ENCODE measurements at places on chromosomes 5 and 9.

- no peak for DNase-seq
Observed at GRCh38 chr5:861442-862366, 10.9 kb upstream of the ZDHHC11 start.

GRCh38 chr5:134526483-134527155 is 1.1 kb downstream of the JADE2 start:
- DNase-seq: no peak

DNA sequence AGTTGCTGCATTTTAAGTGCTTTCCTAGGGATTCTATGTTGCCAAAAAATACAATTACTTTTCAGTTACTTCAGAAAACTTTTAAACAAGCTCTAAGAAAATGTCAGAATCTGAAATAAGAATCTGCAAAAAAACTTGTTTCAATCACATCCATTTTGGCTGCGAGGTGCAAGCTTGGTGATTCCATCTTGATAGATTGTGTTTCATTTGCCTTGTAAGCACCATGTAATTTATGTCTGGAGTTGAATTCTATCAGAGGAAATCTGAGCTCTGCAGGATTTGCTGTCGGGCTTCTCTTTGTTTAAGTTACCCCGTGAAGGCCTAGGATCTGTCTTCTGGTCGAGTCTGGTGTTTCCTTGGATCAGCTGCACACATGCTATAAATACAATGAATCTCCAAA is 40.4 kb upstream of the MAN2A1 start:
- no peak for DNase-seq

DNA sequence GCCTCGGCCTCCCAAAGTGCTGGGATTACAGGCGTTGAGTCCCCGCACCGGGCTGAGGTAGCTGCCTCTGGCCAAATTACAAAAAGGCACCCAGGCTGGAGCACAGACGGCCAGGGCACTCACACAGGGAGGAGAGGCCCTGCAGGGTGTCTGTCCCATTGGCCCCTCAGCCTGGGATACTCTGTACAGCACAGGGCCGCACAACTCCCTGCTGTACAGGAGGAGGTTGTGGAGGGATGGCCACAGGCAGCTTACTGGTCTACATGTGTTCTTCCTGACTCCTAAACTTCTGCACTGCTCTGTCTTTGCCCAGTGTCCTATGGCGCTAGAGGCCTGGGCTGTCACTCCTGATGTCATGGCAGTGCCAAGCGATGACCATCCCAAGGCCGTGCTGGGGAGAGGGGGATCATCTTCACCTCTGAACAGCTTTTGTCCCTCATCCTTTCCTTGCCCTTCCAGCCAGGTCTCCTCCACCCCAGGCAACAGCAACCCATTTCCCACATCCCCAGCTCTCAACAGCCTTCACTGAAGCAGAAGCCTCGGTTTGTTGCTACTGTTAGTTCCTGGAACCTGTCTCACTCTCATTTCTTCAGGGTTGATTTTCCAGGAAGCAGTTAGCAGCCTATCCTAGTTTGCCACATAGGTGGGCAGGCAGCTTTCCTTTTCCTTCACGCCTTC is 1.8 kb upstream of the CNOT6 start:
- DNase-seq: no peak

DNA sequence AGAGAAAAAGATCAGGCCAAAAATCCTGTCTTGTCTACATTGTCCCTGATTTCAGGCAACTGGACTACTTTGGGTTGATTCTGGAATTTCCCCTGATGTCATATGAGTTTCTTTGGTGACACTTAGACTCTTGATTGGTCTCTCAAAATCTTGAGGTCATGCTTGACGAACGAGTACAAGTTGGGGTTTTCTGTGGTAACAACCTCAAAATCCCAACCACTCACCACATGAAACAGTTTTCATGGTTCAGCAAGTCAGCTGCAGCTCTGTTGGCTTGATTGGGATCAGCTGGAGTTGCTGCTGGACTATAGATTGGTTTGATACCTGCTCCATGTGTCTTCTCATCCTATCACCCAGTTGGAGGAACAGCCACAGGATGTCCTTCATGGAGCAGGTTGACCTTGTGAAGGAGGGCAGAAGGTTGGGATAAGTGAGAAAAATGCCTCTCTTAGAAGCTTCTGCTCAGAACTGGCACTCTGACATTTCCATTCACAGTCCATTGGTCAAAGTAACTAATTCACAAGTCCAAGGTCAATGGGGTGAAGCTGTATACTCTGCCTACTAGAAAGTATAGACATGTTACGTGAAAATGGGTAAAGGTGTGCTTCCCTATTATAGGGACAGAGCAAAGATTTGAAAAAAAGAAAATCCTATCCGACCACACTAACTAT is 284.5 kb downstream of the SH3GL2 start:
- DNase-seq: no peak

- DNase-seq: no peak
Observed at GRCh38 chr5:87313216-87313615, 45.5 kb downstream of the RASA1 start.

DNA sequence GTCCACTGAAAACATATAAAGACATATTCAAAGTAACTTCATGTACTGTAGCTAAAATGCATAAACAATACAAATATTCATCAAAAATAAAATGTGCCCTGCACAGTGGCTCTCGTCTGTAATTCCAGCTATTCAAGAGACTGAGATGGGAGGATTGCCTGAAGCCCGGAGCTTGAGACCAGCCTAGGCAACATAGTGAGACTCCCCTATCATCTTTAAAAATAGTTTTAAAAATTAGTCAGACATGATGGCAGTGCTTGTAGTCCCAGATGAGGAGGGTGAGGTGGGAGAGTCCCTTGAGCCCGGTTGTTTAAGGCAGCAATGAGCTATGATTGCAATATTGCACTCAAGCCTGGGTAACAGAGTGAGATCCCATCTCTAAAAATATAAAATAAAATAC is 534.1 kb downstream of the ANXA1 start:
- DNase-seq: no peak

DNA sequence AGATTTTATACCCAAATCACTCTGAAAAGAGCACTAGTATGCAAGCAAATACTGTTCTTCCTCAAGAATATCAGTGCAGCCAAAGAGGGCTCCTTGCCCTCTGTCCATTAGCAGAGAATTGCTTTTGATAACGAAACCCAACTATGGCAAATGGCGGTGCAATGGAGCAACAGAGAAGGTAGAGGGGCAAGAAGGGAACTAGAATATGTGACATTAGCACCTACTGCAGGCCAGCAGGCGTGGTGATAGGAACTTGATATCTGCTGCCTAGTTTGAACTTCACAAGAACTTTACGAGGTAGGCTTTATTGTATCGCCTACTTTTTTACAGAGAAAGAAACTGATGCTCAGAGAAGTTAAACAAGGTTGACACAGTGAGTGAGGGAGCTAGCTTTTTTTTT is 66.1 kb downstream of the APBA1 start:
- no peak for DNase-seq

DNA sequence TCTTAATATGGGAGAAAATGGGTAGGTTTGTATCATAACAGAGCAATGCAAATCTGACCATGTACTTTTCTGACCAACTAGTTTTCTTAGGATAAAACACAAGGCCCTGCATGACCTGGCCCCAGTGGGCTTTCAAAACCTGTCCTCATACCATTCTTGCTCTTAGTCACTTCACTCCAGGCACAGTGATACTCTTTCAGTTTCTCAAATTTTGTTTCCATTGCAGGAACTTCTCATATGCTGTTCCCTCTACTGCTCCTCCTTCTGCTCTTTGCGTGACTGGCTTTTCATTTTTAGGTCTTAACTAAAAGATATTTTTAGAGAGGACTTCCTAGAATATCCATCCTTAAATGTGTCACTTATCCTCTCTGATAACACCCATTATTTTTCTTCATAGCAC is 112.4 kb downstream of the INIP start:
- no peak for DNase-seq

- no peak for DNase-seq
Observed at GRCh38 chr5:136382071-136382470, 16.7 kb upstream of the TRPC7 start.

GRCh38 chr9:33167084-33167971 is at the start of gene B4GALT1:
TSS of gene B4GALT1 (minus strand) at chr9:33167336. CDS start at chr9:33167169, 167 bp downstream.
- no peak for DNase-seq

- no peak for DNase-seq
Observed at GRCh38 chr9:91328186-91328585, 33.5 kb downstream of the AUH start.

Measured in HS-5 (cell line).